ENCODE measurements at places on chromosomes 5 and 9.

GRCh38 chr5:87435144-87435694 lies 22.5 kb upstream of the CCNH start:
- DNase-seq: no peak

- no peak for DNase-seq
Measured at GRCh38 chr5:18048449-18048848, 414.2 kb downstream of the TAF11L14 start.

DNA sequence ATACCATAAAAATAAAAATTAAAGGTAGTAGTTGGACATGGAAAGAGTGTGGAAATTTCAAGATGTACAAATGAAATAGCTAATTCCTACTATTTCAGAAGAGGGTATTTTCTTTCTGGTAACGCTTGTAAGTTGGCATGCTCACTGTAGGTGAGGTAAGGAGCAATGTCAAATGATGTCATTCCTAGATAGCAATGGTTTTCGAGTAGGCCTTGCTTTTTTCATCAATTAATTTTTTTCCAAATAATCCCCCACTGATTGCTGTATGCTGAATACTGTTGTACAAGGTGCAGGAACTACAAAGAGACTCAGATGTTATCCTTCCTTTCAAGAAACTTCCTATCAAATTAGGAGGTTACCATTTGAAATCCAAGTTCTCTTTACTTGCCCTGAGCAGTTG lies 928 bp upstream of the SELENOP start:
- no peak for DNase-seq

DNA sequence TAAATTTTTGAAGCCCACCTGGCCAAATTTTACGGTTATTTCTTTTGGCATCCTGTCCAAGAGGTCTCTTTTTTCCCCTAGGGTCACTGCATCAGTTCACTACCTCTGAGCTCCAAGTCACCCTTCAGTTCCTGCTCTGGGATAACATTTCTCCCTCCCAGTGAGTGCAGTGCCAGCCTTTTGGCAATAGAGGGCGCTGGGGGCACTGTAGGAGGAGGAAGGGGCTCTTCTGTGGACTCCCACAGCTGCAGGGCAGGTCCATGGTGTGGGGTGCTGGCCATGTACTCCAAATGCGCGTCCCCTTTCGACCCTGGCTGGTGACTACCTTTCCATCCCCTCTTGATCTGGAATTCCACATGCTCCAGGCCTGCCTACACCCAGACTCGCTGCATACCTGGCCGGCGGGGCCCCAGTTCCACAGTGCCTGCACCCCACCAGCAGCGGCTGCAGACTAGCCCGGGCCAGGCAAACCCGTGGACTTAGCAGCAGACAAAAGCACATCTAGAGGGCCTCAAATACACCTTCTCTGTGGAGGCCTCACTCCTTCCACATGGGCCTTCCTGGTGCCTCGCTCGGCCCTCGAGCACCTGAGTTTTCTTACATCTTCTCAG lies 20.3 kb upstream of the NINJ1 start:
- peak; percentile 6 for DNase-seq

GRCh38 chr9:102985162-102985895 lies 9.8 kb upstream of the CYLC2 start:
- DNase-seq: no peak

GRCh38 chr5:34501016-34501415 lies 155.1 kb upstream of the RAI14 start:
- DNase-seq: no peak

DNA sequence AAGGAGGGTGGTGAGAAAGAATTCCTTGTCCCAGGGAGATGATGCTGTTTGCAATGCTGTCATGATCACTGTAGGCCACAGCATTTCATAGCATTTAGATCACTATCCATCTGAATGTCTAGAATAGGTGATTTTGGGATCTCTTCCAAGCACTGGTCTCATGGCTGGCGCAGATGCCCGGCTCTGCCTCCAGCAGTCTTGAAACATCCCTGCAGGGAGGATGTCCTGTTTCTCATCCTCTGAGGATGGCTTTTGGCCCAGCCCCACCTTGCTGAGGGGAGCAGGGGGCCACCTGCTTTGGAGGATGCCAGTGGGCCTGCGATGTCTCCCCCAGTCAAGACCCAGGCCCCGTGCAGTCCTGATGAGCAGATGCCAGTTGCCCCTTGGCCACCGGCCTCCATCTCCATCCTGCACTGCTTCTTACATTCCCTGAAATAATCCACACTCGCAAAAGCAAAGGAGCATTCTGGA lies 63.5 kb upstream of the GARNL3 start:
- DNase-seq: no peak

- DNase-seq: no peak
Measured at GRCh38 chr5:66982470-66982869, 214.1 kb downstream of the CD180 start.

DNA sequence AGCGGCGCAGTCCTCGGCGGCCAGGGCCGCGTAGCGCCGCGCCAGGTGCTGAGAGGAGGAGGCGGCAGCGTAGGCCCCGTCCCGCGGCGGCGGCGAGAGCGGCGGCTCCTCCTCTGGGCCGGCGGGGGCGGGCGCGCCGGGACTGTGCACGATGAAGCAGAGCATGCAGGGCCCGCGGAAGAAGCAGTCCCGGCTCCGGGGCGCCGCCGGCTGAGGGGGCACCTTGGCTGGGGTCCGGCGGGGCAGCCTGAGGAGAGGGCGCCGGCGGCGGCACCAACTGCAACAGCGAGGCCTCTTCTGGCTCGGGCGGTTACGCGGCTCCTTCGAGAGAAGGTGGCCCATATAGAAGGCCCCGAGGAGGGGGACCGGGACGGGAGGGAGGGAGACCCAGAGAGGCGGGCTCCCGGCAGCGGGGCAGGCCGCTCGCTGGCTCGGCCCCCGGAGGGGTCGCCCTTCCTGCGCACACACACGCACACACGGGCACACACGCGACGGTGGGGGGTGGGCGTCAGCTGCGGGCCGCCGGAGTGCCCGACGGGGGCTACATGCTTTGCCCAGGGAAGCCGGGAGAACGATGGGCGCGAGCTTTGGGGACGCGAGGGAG lies 446 bp downstream of the FBXL17 start:
- DNase-seq: peak; percentile 76

- DNase-seq: no peak
Measured at GRCh38 chr5:61824396-61824795, 481.6 kb upstream of the KIF2A start.

GRCh38 chr9:95346021-95346420 lies 28.5 kb upstream of the FANCC start:
- no peak for DNase-seq

DNA sequence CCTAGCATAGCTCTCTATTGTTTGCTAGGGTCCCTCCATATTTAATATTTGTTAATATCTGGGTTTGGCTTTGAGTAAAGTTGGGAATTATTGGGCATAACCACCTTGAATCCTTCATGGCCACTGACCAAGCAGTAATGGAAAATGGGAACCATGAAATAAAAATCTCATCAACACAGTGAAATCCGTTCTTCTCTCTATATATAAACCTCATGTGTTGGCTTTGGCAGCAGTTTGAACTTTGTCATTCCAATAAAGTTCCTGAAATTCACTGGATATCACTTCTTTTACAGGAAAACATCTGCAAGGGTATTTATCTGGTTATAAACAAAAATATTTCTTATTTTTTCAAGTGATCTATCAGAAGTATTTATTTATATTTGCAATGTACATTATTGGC lies 93.0 kb upstream of the MPDZ start:
- no peak for DNase-seq

- DNase-seq: no peak
Measured at GRCh38 chr5:99025298-99026045, 96.7 kb upstream of the CHD1 start.

DNA sequence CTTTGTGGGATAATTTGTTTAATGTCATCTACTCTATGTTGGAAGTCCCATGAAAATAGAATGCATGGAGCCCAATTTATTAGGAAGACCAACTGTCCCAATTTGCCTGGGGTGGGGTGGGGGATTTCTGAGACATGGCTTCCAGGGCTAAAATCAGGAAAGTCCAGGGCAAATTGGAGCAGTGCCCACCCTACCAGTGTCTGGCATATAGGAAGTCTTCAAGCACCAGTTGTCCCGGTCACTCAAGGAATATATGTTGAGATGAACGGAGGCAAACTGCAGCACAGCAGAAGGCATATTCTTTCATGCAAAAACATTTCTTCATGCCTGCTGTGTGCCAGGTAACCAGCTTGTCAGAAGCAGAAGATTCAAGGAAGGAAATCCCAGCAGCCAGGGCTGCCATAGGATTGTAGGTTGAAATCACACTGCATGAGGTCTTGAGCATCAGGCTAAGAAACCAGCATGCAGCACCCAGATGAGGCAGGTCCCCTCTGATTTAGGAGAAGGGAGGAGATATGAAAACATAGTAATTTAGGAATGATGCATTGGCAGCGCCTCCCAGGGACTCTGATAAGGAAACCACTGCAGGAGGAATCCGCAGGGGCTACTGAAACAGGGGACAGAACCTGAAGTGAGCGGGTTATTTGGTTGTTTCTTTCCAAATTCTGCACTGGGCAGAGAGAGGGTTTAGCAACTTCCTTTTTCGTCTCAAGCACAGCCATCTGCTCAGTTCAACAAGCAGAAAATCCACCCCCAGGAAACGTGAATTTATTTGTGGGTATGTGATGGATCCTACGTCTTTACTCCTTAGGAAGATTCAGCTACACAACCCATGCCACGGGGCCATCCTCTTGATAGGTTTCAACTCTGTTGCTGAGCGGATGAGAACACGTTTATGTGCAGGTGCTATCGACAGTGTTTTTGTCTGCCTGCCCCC lies 112.6 kb upstream of the CPEB4 start:
- no peak for DNase-seq

DNA sequence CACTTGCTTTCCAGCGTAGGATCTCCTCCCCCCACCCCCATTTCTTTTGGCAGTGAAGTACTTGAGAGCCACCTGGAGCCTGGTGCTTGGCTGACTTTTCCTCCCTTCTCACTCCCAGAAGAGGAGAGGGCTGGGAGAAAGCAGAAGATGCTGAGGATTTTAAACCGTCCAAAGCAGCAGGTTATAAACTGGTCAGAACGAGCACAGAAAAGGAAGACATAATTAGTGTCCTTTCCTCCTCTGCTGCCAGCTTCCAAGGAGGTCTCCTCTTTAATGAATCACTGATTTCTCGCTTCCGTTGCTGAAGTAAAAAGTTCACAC lies 563 bp upstream of the FGF10 start:
- DNase-seq: no peak

DNA sequence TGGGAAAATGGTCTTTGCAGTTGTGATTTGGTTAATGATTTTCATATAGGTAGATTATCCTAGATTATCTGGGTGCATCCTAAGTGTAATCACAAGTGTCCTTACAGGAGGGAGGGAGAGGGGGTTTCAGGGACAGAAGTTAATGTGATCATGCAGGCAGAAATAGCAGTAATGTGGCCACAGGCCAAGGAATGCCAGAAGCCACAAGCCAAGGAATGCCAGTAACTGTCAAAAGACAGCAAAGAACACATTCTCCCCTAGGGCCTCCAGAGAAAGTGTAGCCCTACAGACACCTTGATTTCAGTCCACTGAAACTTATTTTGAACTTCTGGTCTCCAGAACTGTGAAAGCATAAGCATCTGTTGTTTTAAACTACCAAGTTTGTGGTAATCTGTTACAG lies 2074.5 kb downstream of the MAT2B start:
- DNase-seq: no peak

- peak; percentile 45 for DNase-seq
Measured at GRCh38 chr5:173327084-173327947, 898 bp downstream of the STC2 start.

DNA sequence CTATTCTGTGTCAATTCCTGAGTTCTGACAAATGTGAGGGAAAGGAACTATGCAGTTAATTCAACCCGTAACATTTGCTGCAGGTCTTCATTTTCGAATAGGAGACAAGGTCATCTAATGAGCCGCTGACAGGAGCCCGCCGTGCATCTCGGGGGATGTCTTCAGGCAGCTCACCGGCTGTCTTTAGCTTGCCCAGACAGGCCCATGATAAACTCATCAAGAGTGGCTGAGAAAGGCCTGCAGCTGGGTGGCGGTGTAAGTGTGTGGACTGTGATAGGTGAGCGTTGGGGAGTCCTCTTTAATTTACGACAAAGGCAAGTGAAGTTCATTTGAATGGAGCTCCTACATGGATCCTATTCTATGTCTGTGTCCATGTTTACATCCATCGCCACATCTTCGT lies 190.5 kb downstream of the ADCY2 start:
- DNase-seq: no peak

DNA sequence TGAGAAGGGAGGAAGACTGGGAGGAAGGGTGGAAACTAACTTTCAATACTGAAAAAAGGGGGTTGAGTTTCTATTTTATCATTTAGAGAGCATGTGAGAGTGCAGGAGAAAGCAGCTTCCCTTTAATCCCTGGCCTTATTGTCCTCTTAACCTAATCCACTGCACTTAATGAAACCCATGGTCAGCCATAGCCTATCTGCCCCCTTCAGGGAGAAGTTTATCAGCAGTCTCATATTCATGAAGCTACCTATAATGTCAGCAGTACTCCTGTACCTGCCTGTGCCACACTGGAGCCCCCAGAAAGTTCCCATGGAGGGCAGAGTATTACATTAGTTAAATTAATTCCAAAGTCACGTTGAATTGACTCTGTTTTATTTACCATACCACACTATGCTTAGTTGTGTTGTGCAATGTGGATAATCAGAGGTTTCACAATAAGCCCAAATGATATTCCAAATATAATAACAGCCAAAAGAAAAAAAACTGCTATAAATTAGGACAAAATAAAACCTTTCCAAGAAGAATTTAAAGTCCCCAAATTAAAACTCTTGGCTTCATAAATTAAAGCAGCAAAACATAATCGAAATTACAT lies 62.9 kb downstream of the MUSK start:
- no peak for DNase-seq

DNA sequence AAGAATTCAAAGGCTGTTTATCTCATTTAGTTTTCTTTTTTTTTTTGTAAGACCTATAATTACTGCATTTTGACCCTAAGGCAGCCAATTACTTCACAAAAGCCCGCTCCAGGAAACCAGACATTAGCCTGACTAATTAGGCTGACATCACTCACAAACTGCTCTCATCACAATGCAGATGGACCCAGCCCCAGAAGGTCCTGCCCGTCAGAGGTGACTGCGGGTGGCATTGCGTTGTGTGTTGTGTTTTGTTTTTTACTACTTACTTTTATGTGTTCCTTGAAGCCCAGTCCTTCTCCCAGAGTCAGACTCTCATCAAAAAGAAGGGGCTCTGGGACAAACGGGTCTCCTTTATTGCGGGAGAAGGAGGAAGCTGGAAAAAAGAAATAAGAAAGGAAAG lies 172.2 kb downstream of the HSD17B3 start:
- DNase-seq: no peak

- no peak for DNase-seq
Measured at GRCh38 chr5:120415985-120416384, 48.1 kb upstream of the PRR16 start.

- no peak for DNase-seq
Measured at GRCh38 chr5:56078278-56079156, 83.8 kb upstream of the IL6ST start.

- no peak for DNase-seq
Measured at GRCh38 chr5:110665184-110665726, 61.2 kb downstream of the TMEM232 start.

DNA sequence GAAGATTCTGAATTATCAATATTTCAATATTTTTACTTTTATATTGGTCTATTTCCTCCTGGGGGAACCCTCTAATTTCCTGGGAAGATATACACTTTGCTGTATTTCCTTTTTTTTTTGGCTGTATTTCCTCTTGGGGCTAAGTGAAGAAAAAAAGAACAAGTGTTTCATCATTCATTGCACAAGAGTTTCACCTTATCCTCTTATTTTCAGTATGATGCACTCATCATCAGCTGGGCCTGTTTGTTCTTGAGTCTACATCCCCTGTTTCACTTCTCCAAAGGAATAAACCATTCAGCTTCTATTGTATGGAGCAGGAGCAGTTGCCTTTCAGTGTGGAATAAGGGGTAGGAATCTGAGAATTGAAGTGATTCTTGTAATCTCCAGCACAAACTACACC lies 210.8 kb downstream of the FAM170A start:
- DNase-seq: no peak

Measured in HCEC 1CT (cell line).